ENCODE measurements at places on chromosomes 4 and X.

GRCh38 chr4:188254211-188254610 is 115.0 kb downstream of the TRIML1 start:
- no peak for DNase-seq

DNA sequence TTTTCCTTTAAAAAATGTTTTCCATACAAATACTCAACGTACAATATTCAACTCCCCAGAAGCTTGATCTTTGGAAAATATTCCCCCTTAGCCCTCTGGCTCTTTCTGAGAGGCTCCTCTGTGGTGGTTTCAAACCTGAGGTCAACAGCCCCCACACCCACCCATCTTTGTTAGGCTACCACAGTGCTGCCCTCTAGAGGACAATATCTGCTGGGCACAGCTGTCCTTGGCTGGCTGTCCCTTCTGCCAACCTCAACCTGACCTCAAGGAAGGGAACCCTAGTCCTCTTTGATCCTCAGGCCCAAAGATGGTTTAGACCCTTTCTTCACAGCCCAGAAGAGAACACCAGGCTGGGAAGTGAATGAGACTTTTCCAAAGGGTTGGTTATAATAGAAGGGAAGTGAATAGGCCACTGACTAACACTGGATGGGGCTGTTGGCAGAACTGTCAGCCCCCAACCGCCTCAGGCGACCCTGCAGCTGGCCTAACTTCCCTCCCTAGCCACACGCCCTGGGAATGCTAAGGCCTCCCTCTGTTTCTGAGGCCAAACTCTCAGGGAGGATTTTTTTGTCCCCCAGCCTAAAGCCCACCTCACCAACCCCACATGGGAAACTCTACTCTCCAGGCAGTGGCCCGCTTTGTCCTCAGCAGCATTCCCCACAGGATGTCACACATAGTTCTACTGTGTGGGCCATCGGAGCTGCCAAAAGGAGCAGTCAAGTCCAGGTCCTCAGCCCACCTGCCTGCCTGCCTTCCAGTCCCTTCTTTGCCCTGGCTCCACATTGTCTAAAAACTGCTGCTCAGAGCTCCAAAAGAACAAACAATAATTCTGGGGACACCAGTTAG is 34.3 kb downstream of the NYX start:
- DNase-seq = no peak

GRCh38 chr4:119299741-119300100 is 22.2 kb downstream of the FABP2 start:
- DNase-seq = no peak

DNA sequence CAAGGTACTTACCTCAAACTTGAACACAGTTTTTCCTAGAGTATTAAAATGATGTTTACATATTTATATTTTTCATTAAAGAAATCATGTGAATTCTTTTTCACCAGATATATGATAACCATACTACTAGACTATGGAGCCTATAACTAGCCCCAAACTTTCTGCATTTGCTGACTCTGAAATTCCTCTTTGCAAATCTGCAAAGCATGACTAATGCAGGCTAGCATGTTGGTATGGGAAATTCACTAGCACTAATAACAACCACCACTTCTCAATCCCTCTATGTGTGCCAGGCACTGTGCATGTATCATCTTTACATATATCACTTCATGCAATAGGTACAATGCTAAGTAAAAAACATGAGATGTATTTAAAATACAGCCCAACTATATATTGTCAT is 51.1 kb downstream of the SLC10A7 start:
- DNase-seq = no peak

- DNase-seq = no peak
Measured at GRCh38 chr4:53863158-53863557, 201.2 kb downstream of the CHIC2 start.

DNA sequence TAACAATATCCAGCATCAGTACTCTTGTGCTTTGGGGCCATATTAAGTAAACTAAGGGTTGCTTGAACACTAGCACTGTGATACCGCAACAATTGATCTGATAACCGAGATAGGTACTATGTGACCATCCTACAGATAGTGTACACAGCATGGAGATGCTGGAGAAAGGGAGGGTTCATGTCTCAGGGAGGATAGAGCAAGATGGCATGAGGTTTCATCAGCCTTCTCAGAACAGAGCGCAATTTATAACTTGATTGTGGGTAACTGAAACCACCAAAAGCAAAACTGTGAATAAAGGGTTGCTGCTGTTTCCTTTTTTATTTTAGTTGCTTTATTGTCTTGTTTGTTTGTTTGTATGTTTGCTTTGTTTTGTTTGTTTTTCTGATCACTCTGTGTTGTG is 1449.7 kb downstream of the PCDH7 start:
- no peak for DNase-seq

DNA sequence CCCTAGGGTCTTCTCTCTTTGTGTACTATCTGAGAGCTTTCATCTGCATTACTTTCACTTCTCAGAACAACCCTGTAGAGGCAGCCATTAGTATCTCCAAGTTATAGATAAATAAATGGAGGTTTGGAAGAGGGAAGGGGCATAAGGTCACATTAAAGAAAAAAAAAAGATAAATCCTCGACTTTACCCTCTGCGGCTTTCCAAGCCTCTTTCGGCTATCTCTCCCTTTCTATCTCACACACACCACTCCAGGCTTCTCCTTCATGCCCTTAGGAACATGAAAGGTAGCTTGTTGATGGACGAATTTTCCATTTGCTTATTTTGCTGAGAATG is 660 bp upstream of the ARHGEF9 start:
- DNase-seq = no peak

DNA sequence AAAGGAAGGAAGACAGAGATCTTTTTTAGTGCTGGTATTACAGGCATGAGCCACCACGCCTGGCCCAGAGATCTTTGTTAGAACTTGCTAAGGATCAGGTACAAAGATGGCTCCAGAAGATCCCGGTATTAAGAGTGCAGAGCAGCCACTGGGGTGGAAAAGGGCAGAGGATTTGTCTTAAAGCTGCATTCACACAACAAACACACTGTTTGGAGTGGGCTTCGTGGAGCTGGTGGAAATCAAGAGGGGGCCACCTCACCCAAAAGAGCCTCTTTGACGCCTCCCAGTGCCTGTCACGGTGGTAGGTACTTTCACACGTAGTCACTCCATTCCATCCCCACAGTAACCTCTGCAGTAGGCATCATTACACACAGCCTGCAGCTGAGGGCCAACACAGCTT is 13.3 kb downstream of the HELT start:
- DNase-seq = no peak

DNA sequence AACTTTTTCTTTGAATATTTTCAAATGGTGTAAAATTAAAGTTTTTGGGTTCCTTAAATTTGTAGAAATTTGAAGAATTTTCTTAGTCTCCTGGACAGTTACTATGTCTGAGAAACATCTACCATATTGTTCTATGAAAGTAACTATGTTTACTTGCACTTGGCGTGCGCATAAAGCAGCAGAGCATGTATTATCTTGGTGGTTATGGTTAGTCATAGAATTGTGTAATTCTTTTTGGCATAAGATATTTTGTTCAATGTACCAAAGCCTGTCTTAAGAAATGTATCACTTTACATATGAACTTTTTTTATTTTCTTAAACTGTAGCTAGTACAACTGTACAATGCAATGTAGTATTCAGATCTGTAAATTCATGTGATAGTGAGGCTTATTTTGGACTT is 49.2 kb downstream of the CDS1 start:
- DNase-seq = no peak

DNA sequence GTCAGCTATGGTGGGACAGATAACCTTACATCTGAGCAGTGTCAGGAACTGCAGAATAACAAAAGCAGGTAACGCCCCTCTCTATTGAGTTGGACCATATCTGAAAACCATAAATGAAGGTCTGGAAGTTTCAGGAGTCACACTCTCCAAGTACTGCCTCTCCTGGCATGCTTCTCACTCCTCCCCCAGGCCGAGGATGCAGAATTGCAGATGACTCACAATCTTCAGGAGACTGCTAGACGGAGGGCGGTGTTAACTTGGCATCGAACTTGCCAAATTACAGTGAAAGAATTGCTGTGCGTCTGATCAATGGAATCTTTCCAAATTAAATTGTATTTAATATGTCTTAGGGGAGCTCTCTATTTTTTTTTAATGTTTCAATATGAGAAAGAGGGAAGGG is 67.1 kb upstream of the TRIM2 start:
- no peak for DNase-seq

DNA sequence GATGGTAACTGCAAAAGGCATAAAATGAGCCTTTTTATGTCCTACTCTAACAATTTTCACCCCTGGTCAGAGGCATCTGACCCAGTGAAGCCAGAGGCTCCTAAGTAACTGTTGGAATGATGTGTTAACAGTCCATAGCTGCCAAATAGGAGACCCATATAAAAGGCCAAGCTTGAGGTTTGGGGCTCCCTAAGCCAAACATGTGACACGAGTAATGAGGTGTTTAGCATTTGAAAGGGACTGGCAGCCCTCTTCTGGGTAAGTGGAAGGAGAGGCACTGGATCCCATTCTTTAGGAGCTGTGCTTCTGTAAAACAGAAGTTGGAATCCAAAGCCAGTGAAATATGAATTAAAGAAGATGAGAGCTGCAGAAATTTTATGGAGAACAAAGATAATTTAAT is 100.6 kb upstream of the PNPLA4 start:
- DNase-seq = no peak

GRCh38 chr4:71691416-71692073 is 92.3 kb downstream of the GC start:
- DNase-seq = no peak

GRCh38 chr4:121794505-121795188 is 6.5 kb upstream of the EXOSC9 start:
- DNase-seq = no peak

GRCh38 chr4:109649872-109650271 is 53.4 kb downstream of the CASP6 start:
- no peak for DNase-seq

- DNase-seq = no peak
Measured at GRCh38 chrX:136395271-136395670, 92.5 kb upstream of the BRS3 start.

DNA sequence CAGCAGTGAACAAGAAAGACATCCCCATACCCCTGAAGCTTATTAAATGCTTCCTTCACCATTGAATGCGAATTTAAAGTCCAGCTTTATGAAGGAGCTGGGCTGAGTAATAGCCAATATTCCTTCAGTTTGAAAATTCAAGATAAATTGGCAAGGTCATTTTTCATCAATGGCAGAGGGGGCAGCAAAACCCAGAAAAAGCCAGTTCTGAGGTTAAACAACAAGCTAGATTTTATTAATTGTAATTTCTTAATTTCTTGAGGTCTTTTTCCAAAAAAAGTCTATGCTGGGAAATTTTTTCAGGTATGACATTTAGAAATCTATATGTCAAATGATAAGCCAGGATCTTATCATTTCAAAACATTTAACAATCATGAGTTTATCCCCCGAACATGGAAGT is 808.9 kb downstream of the RPA4 start:
- no peak for DNase-seq

GRCh38 chrX:103704863-103705262 is 5.8 kb upstream of the TMEM31 start:
- DNase-seq = no peak

GRCh38 chr4:54879576-54879975 is 221.8 kb downstream of the KIT start:
- no peak for DNase-seq

- no peak for DNase-seq
Measured at GRCh38 chr4:89001647-89002445, 55.1 kb downstream of the FAM13A start.

DNA sequence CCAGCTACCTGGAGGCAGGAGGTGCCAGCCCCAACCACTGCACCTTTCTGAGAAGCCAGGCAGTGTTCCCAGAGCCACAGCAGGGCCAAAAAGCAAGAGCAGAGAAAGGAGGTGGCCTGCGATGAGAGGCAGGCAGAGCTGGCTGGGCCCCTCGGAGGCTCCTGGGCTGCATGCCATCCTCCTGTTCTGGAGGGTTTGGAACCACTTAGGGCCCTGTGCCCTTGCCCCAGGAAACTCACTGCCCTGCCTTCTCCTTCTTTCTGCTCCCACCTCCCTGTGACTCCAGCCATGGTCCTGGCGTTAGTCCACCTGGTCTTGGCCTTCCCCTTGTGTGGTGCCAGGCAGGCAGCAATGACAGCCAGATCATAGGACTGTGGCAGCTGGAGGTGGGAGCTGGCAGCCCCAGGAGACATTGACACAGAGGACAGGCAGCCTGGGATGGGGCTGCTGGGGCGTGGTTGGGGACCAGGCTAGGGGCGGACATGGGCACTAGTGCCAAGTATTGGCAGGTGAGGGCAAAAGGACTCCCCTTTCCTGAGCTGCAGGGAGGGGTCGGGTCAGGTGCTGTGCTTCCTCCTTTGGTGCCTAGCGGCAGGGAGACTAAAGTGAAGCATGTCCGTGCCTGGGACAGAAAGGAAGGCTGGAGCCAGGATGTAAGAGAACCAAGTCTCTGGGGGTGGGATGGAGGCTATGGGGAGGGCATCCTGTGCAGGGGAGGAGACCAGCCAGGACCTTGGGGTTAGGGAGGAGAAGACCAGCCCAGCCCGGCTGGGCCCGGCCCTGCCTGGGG is 1.4 kb downstream of the APLN start:
- no peak for DNase-seq

All from stimulated activated CD4-positive, alpha-beta T cell treated with anti-CD3 and anti-CD28 coated beads, Interleukin-15, amount 100 ng/mL, for 48 hours (primary cell).